ENCODE measurements at places on chromosomes 1 and 21.

DNA sequence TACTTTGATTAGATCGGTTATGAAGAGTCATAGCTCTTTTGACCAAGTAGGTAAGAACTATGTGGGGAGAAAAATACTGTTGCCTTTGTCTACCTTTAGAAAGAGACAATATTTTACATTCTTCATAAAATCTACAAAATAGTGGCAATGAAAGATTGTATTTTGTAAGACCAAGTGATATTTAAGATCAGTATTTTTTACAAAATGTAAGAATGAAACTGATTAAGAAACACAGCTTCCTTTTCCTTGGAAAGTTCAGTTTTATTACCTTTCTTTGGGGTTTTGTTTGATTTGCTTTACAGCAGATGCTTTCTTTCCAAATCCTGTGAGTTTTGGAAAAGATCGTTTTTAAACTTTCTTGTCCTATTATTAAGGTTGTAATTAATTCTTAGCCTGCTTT is 69.8 kb downstream of the SLC35A3 start:
- no peak for ATAC-seq

GRCh38 chr1:56797065-56797685 is 22.0 kb downstream of the FYB2 start:
- no peak for ATAC-seq

DNA sequence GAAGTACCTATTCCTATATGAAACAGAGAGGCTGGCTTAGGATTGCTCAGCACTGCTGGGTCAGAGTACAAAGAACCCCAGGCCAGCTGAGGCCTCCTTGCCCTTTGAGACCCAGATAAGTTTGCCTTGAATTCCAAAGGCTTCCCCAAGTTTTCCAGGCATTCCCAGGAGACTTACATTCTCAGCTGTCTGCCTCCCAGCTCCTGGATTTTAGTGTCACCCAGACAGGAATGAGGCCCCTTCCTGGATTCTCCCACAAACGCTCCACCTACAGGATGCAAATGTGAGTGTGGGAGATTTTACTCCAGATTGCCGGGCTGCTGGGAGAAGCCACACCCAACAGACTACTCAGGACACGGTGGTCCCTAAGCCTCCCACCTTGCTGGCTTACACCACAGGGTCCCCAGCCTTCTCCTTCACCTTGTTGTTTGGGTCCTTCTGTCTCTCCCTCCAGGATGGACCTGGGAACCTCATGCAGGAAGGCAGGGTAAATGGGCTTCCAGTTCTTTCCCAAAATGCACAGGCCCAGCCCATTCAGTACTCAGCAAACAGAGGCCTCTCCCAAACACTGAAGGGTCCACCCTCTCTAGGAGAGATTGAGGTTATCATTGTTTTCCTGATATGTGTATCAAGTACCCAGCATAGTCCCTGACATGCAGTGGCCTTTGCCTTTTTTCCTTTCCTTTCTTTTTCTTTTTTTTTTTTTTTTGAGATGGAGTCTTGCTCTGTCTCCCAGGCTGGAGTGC is 10.6 kb downstream of the RHBG start:
- ATAC-seq = no peak

- no peak for ATAC-seq
Observed at GRCh38 chr1:2028870-2029560, 9.9 kb downstream of the GABRD start.

- ATAC-seq = no peak
Observed at GRCh38 chr1:20182415-20182814, 3.5 kb upstream of the UBXN10 start.

DNA sequence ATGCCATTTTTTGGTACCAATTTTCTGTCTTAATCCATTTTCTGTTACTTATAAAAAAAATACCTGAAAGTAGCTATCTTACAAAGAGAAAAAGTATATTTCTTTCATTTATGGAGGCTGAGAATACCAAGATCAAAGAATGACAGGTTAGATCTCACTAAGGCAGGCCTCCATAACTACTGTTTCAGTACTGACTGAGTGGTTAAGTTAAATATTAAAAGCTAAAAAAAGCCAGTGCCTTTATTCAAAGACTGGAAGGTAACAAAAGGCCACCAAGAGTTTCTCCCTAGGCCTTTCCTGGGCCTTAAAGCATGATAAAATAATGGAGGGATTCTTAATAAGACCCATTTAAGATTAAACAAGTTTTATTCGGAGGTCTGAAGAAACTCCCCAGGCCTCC is 687.7 kb upstream of the ADGRL4 start:
- no peak for ATAC-seq

DNA sequence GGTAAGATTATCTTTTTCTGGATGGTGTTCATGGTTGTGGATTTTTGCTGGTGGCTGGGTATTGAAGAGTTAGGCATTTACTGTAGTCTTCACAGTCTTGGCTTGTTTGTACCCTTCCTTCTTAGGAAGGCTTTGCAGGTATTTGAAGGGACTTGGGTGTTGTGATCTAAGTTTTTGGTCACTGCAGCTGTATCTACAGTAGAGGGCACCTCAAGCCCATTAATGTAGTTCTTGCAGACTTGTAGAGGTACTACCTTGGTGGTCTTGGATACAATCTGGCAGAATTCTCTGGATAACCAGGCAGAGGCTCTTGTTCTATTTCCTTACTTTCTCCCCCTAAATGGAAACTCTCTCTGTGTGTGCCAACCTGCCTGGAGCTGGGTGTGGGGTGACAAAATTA is 155.8 kb upstream of the BRINP3 start:
- no peak for ATAC-seq

GRCh38 chr1:16442265-16442664 is 1.7 kb downstream of the NECAP2 start:
- ATAC-seq = no peak

- ATAC-seq = no peak
Observed at GRCh38 chr1:116958110-116958509, 43.5 kb upstream of the CD101 start.

- ATAC-seq = peak; percentile 78
Observed at GRCh38 chr1:30695439-30695841, 27.9 kb downstream of the MATN1 start.

DNA sequence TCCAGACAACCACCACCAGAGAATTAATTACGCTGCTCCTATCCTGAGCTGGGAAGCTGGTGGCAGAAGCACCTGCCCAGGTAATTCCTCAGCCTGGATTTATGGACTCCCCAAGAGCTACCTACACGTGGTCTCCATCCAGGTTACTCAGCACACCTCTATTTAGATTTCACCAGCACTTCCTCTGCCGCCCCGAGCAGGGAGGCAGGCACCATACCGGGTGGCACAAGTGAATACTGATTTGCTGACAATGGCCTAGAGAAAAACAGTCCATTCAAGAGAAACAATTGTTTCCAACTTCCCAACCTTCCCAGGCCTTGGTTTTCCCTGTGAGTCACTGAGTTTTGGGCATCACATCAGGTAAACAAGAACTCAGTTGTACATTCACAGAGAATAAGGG is 134.3 kb downstream of the MATN1 start:
- no peak for ATAC-seq

DNA sequence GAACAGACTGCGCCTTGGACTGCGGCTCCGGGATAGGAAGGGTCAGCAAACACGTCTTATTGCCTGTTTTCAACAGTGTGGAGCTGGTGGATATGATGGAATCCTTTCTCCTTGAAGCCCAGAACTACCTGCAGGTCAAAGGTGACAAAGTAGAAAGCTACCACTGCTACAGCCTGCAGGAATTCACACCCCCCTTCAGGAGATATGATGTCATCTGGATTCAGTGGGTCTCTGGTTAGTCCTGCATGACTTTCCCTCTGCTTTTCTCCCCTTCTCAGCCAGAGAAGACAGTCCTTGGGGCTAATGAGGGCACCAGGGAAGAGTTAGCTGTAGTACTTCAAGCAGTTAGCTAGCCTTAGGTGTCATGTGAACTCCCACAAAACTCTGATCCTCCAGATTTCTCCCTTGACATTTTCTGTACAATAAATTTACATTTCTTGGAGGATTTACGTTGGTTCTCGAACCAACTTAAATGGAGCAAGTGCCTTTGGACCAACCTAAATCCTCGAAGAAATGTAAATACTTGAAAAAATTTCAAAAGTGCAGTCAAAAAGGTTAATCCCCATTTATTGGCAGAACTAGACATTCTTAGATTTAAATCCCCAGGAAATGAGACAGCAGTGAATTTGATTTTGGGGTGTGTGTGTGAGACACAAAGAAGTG is 20.9 kb downstream of the NTMT2 start:
- ATAC-seq = no peak

DNA sequence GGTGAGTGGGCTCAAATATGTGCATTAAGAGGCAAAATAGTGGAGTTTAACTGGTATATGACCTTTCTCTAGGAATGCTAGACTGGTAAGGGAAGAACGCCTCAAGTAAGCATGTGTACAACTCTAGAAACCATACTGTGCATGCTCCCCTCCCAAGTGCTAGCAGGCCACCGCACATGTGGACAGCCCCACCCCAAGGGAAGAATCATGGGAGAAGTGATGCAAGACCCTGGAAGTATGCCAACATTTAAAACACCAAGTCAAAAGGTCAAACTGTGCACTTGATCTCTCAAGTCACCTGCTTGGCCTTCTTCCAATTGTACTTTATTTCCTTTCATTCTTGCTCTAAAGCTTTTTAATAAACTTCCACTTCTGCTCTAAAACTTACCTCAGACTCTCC is 120.4 kb downstream of the WDR3 start:
- ATAC-seq = no peak

DNA sequence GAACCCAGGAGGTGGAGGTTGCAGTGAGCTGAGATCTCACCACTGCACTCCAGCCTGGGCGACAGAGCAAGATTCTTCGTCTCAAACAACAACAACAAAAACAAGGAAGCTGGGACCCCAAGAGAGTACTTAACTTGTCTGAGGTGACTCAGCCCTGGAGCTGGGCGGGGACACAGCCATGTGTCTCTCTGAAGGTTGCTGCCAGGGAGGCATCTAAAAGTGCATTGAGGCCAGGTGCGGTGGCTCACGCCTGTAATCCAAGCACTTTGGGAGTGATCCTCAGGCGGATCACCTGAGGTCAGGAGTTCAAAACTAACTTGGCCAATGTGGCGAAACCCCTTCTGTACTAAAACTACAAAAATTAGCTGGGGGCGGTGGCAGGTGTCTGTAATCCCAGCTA is 7.7 kb downstream of the IFI6 start:
- no peak for ATAC-seq

DNA sequence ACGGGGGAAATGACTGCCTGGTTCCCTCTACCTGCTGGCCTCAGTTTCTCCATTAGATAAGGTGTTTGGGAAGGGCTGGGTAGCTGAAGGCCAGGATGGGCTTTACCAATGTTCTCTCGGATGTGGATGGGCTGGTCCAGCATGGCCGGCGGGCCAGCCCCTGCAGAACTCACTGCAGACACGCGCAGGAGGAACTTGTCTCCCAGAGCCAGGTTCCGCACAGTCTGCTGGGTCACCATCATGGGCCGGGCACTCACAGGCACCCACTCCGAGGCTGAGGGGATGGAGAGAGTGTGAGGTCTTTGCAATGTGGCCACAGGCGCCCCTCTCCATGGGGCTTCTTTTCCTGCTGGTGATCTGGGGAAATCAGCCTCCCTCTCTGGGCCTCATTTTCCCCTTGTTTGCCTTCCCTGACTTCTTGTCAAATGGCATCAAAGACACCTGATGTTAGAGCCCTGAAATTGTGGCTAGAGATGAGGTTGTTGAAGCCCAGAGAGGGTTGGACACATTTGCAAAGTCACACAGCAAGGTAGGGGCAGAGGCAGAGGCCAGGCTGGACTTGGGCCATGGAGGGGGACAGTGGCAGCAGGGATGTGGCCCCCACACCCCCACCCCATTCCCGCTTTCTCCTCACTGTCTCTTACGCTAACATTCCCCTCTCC is 1.2 kb downstream of the MYBPH start:
- no peak for ATAC-seq

DNA sequence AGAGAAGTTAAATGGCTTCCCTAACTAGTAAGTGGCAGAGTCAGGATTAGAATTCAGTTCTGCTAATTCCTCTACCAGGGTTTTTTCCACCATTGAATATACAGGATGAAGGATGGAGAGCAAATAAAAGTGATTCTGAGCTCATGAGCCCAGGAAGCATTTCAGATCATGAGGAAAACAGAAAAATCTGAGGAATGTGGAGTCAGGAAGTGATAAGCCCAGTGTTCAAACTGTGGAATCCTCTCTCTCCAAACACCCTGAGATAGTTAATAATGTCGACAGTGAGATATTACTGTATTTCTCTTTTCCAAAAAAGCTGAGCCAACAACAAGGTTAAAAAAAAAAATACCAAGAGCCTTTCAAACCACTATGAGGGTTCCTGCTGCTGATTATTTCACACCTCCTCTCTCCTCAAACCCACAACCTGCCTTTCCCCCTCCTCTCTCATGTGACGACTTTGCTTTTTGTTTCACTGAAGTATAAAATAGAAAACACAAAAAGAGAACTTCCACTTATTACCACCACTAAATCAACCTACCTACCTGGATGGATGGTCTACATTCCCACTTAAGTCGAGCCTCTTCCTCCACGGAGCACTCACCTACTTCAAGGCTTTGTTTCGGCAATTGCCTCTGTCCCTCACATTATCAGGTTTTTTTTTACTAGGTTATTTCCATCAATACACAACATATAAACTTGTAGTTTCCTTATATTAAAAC is 8.9 kb downstream of the SLAMF1 start:
- ATAC-seq = no peak

- ATAC-seq = no peak
Observed at GRCh38 chr1:198671136-198671535, 32.3 kb downstream of the PTPRC start.

DNA sequence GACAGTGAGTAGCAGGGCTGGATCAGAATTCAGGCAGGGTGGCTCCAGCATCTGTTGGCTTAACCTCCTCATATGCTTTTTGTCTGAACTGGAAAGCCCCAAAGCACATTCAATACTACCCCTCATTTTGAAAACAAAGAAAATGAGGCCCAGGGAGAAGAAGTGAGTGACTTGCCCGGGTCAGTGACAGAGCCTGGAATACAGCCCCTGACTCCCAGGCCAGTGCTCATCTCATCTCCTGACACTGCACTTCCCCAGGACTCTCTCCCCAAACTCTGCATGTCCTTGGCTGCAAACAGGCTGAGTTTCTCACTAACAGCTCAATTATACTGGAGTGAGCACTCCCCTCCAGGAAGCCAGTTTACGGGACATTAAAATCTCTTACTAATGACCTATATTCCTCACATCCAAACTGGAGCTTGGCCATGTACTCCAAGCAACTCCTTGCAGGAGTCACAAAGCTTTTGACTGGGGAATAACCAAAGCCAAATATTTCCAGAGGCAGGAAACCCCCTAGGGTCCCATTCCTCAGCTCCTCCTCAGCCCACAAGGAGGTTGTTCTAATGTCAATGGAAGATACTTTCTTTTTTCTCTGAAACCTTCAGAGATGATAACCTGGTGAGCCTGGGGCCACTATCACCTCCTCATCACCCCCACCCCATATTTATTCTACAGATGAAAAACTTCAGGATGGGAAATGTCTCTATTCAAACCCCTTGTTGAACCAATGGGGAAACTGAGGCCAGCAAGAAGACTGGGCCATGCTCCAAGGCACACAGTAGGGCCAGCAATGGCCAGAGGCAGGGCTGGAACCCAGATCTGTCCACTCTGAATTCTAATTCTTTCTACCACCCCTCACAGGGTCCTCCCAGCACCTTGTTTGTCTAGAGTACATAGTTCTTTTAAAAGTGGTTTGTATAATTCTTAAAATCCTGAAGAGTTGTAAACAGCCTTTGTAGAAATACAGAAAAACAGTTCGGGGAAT is 127.0 kb downstream of the PLPP3 start:
- peak; percentile 62 for ATAC-seq
